ENCODE measurements at places on chromosomes 7 and 10.

GRCh38 chr7:137165241-137165640 lies 178.3 kb downstream of the PTN start:
- no peak for DNase-seq

DNA sequence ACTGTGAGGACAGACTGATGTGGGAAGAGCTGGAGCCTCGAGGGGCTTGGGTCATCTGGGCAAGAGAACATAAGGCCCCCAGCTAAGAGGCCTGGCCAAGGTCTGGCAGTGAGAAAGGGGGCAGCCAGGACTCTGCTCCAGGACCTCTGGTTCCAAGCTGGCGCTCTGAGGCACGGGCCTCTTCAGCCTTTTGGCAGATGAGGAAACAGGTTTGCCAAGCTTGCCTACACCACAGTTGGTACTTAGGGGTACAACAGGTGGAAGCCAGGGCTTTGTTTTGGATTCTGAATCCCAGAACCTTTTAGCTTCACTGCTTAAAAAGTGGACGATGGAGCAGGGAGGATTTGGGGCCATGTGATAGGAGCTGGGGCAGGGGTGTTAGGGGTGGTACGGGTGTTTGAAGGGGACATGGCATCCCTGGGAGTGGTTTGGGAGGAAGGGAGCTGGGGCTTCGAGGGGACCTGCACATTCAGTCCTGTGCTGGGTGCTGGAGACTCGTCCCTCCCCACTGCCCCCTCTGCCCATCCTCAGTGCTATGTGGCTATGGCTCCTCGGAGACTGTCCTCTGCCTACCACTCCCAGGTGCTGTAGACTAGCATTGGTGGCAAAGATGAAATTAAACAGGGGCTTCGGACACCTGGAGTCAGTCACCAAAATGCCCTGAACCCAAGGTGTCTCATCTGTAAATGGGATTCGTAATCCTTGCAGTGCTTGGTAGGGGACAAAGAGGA lies 30.3 kb downstream of the ZNF775 start:
- DNase-seq: no peak

GRCh38 chr10:48946332-48946731 lies 6.7 kb upstream of the LRRC18 start:
- no peak for DNase-seq

DNA sequence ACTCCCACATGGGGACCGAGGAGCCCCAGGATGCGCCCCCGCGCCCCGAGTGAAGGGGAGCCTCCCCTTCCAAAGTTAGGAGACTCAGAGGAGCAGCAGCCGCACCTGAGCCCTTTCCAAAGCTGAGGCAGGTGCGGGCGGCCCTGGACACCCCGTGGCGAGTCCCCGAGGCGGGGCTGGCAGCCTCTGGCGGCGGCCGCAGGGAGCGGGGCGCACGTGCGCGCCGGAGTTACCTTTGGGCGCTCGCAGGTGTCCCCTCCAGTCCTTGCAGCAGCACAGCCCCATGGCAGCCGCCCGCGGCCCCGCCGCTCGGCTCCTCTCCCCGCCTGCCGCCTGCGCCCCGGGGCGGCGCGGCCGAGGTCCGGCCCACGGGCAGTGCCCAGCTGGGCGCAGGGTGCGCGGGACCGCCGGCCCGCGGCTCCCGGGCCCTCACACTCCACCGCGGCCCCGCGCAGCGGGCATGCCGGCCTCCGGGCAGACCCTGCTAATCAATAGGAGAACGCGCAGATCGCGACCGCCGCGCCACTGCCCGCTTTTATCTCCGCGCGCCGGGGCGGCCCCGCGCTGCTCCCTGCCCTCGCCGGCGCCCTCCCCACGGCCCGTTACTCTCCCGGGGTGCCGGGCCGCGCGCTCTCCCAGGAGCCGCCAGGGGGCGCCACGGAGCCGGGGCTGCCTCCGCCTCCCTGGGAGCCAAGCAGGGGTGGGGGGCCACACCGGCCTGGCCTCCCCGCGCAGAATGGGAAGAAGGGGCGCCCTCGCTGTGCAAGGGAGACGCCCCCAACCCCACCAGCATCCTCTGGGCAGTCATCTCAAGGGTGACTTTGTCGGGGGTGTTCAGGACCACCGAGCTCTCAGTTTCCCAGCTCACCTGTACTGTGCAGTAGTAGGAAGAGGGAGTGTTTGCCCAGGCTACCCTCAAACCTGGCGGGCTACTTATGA lies 80.8 kb downstream of the ARHGAP22 start:
- no peak for DNase-seq

GRCh38 chr7:39721345-39721744 lies 98.0 kb downstream of the RALA start:
- DNase-seq: no peak

DNA sequence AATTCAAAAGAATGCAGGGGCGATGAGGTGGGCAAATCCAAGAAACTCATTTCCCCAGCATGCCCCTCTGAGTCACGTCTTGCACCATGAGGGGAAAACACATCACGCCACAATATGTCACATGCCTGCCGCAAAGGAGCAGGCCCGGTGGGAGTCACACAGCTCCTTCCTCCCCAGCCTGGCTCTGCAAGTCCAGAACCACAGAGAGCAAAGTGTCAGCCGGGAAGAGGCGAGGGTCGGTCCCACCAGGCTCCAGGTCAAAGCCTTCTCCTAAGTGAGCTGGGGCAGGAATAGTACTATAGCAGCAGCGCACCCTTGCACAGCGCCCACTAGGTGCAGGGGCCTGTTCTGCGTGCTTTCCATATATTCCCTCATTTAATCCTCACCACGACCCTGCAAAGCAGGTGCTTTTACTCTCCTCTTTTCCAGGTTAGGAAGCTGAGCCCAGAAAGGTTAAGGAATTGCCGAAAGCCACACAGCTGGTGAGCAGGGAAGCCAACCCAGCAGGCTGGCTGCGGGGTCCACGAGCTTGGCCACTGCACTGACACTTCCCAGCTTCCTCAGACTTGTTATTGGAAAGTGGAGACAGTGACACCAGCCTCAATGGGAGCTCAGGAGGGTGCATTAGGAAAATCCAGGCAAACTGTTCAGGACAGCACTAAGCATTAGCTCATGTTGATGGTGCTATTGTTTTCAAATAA lies 94.0 kb upstream of the ZMIZ1 start:
- DNase-seq: peak; percentile 55
